HCT116 (cell line): ENCODE measurements at places on chromosomes 16 and 17. TPM values are rescaled to one million over a fixed set of nuclear protein-coding genes. Genes with fewer than 3 reads are reported as not detected.
A peak's percentile ranks its signal among the peaks of the same experiment; 100 is the strongest.

GRCh38 chr16:89823087-89823823, 5.0 kb upstream of the SPIRE2 start:
- H3K4me1 ChIP-seq = peaks cover 20% of the 10 kb centered on the region
- no peak overlapping the region for H3K4me3 ChIP-seq
- no peaks in the 10 kb centered on the region for H3K36me3 ChIP-seq
- DNase-seq = no peak
- no peak overlapping the region for H3K27ac ChIP-seq

- H3K27ac ChIP-seq = no peak overlapping the region
- H3K4me3 ChIP-seq = no peak overlapping the region
- peak; percentile 36 for DNase-seq
- H3K27me3 ChIP-seq = no peaks in the 10 kb centered on the region
- H3K36me3 ChIP-seq = no peaks in the 10 kb centered on the region
Measured at GRCh38 chr17:82424001-82424862, 5.8 kb upstream of the OGFOD3 start.

DNA sequence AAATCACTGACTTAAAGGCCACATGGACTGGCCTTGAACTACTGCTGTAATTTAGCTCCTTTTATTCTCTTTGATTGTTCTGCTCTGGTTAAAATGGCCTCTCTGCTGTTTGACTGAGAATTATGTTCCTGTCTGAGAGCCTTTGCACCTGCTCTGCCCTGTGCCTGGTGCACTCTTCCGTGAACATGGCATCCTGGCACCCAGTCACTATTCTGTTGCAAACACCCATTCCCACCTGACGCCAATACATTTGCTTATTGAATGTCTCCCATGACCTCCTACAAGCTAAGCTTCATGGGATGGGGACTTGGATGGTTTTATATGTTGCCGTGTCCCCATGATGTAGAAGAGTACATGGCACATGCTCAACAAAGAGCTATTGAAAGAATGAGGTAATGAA, 20.1 kb downstream of the HSD17B2 start:
- no peaks in the 10 kb centered on the region for H3K4me1 ChIP-seq
- no peak for DNase-seq
- H3K4me3 ChIP-seq = no peak overlapping the region

- 0 out of 2 replicates have a peak, but pooled peaks cover 2% of the 10 kb centered on the region for H3K36me3 ChIP-seq
- H3K4me1 ChIP-seq = no peaks in the 10 kb centered on the region
- H3K27me3 ChIP-seq = no peaks in the 10 kb centered on the region
- no peak overlapping the region for H3K4me3 ChIP-seq
Measured at GRCh38 chr16:71453036-71453435, 9.0 kb downstream of the ZNF23 start.

DNA sequence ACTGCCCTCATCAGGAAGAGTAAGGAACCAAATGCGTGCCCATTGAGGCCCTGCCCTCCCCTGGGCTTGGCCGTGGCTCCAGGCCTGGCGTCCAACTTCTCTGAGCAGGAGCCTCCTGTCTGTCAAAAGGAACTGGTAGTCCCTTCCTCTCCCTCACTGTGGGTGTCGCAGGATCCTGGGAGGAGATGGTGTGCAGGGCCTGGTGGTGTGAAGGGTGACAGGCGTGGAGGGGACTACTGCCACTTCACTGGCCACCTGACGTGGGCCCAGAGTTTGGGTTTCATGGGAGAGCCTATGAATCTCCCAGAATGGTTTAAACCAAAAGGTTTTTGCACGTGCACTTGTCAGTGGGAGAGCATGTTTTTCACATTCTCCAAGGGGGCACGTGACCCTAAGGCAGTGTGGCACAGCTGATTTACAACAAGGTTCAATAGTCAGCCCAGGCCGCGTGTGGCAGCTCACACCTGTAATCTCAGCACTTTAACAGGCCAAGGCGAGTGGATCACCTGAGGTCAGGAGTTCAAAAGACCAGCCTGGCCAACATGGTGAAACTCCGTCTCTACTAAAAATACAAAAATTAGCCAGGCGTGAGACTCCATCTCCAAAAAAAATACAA, 12.5 kb downstream of the ARL2BP start:
- peaks cover under 1% of the 10 kb centered on the region; the same call in 1 of the 2 replicates for H3K36me3 ChIP-seq
- no peak for DNase-seq
- H3K4me3 ChIP-seq = no peak overlapping the region
- H3K4me1 ChIP-seq = peaks cover 8% of the 10 kb centered on the region; the same call in 1 of the 2 replicates
- H3K27me3 ChIP-seq = no peaks in the 10 kb centered on the region

DNA sequence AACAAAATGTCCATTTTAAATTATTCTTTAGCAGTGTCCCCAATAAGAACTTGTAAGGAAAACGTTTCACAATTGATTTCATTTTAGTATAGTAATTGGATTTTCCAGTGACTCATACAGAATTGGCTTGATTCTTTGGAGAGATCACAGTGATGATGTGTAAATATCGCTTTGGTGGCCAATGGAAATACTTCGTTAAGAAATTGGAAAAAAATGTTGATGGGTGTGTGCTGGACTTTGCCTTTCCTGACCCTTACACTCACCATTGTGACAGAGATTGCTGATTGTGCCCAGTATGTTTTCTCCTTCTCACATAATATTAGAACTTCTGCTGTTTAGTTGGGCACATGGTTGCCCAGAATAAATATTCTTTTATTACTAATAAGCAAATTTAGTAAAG, 7.4 kb upstream of the EFCAB13 start:
- H3K27me3 ChIP-seq = no peaks in the 10 kb centered on the region
- H3K4me1 ChIP-seq = peaks cover 4% of the 10 kb centered on the region; the same call in 1 of the 2 replicates
- H3K27ac ChIP-seq = no peak overlapping the region
- DNase-seq = no peak
- H3K4me3 ChIP-seq = no peak overlapping the region

DNA sequence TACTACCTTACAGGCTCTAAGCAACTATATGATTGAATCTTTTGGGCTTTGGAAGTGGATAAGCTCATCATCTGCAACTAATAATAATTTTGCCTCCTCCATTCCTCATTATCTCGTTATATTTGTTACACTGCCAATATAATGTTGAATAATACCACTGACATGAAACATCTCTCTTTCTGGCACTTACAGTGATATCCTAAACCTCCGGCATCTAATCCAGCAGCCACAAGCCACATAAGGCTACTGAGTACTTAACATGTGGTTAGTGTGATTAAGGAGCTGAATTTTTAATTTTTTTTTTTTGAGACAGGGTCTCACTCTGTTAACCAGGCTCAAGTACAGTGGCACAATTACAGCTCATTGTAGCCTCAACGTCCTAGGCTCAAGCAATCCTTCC, 9.6 kb downstream of the CDC42EP4 start:
- H3K4me1 ChIP-seq = peaks cover 56% of the 10 kb centered on the region
- DNase-seq = no peak
- H3K36me3 ChIP-seq = no peaks in the 10 kb centered on the region
- H3K27me3 ChIP-seq = no peaks in the 10 kb centered on the region

- H3K27me3 ChIP-seq = peaks cover 9% of the 10 kb centered on the region; the same call in 1 of the 2 replicates
- H3K4me1 ChIP-seq = peaks cover 13% of the 10 kb centered on the region
- peak; percentile 59 for DNase-seq
- no peak overlapping the region for H3K4me3 ChIP-seq
Measured at GRCh38 chr16:9139965-9140364, 48.5 kb downstream of the HAPSTR1 start.

DNA sequence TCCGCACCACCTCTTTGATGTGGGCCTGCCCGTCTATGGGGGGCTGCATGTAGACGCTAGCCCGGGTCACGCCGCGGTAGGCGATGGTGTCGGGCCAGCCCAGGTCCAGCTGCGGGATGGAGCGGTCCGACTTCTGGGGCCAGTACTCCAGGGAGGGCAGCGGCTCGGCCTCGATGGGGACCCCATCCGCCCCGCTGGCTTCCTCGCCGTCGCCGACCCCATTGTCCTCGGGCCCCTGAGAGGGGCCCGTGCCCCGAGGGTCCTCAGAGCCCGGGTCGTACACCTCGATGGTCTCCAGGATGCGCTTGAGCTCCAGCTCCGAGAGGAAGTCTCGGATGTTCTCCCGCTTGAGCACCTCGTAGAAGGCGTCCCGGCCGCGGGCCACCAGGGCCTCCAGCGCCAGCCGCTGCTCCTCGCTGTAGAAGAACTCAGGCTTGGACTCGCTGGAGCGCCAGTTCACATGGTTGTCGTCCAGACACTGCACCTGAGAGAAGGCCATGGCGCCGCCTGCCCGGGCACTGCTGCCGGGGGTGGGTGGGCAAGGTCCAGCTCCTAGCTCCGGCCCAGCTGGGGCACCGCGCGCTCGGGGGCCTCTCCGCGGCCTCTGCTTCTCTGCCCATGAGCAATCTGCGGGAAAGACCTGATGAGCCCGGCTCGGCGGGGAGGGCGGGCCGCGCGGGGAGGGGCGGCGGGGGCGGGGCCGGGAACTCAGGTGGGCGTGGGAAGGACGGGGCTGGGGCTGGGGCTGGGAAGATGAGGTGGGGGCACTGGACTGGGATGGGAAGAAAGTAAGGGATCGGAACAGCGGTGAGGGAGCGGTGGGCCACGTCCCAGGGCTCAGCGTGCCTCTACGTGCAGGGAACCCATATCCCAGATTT, 782 bp downstream of the FAM83G start:
- H3K36me3 ChIP-seq = peaks cover 42% of the 10 kb centered on the region; the same call in 1 of the 2 replicates
- H3K4me3 ChIP-seq = peak overlapping the region; percentile 83
- DNase-seq = no peak
- peak overlapping the region; percentile 78 for H3K27ac ChIP-seq
- no peaks in the 10 kb centered on the region for H3K27me3 ChIP-seq

- H3K4me3 ChIP-seq = no peak overlapping the region
- H3K36me3 ChIP-seq = no peaks in the 10 kb centered on the region
- H3K27me3 ChIP-seq = no peaks in the 10 kb centered on the region
- DNase-seq = no peak
- no peak overlapping the region for H3K27ac ChIP-seq
Measured at GRCh38 chr17:31736855-31737625, 122.0 kb downstream of the COPRS start.

DNA sequence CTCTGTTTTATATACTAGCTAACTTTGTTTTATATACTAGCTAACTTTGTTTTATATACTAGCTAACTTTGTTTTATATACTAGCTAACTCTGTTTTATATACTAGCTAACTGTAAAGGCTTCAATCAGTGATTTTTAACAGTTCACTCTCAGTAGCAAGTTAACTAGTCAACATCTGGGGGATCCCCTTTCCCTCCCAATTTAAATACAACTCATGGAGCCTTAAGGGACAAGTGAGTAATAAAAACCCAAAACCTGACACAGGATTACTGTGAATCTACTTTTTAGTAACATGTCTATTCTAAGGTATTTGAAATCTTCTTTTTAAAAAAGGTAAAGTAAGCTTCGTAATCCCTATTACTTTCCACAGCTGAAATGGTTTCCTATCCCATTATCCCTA, 32.2 kb downstream of the FAM222B start:
- H3K27me3 ChIP-seq = no peaks in the 10 kb centered on the region
- no peak overlapping the region for H3K4me3 ChIP-seq
- peak overlapping the region; percentile 95; the same call in 1 of the 2 replicates for H3K27ac ChIP-seq
- H3K36me3 ChIP-seq = no peaks in the 10 kb centered on the region
- DNase-seq = no peak
- peaks cover 67% of the 10 kb centered on the region for H3K4me1 ChIP-seq

DNA sequence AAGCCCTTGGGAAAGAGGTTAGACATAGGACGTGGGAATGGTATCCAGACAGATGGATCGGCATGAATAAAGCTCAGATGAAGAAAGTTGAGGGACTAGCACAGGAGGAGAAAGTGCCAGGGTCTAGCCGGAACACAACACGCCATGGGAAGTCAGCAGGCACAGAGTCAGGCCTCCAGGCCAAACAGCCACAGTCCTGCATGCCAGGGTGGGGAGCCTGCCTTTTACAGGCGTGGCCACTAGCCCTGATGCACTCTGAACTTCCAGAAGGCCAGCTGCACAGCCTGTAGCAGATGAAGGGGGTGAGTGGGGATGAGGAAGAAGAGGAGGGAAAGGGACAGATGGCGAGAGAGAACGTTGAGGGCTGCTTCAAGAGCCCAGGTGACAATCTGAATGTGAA, 5.2 kb downstream of the B9D1 start:
- 0 out of 2 replicates have a peak, but pooled peaks cover 7% of the 10 kb centered on the region for H3K36me3 ChIP-seq
- no peak overlapping the region for H3K27ac ChIP-seq
- H3K27me3 ChIP-seq = no peaks in the 10 kb centered on the region
- no peak for DNase-seq
- no peak overlapping the region for H3K4me3 ChIP-seq

GRCh38 chr17:83160443-83161297, 81.3 kb downstream of the METRNL start:
- no peak for DNase-seq
- H3K4me3 ChIP-seq = no peak overlapping the region
- H3K4me1 ChIP-seq = 0 out of 2 replicates have a peak, but pooled peaks cover 3% of the 10 kb centered on the region
- H3K27me3 ChIP-seq = peaks cover 21% of the 10 kb centered on the region; the same call in 1 of the 2 replicates
- no peak overlapping the region for H3K27ac ChIP-seq

GRCh38 chr17:77254951-77255825, 114.4 kb downstream of the SEC14L1 start:
- H3K4me3 ChIP-seq = peak overlapping the region; percentile 47
- peak; percentile 89 for DNase-seq
- no peaks in the 10 kb centered on the region for H3K27me3 ChIP-seq
- H3K36me3 ChIP-seq = no peaks in the 10 kb centered on the region
- peak overlapping the region; percentile 96 for H3K27ac ChIP-seq

GRCh38 chr16:68234188-68235107, 1.5 kb downstream of the ESRP2 start:
- peaks cover 29% of the 10 kb centered on the region for H3K4me1 ChIP-seq
- peak; percentile 61 for DNase-seq
- peaks cover 18% of the 10 kb centered on the region for H3K36me3 ChIP-seq
- H3K27ac ChIP-seq = peak overlapping the region; percentile 86

GRCh38 chr17:35849469-35850348, 19.0 kb downstream of the HEATR9 start:
- H3K27me3 ChIP-seq = no peaks in the 10 kb centered on the region
- no peak overlapping the region for H3K27ac ChIP-seq
- peak; percentile 33 for DNase-seq
- H3K4me3 ChIP-seq = no peak overlapping the region
- peaks cover 45% of the 10 kb centered on the region for H3K36me3 ChIP-seq

GRCh38 chr16:75483222-75483621, 12.0 kb downstream of the CHST6 start:
- peak overlapping the region; percentile 99 for H3K27ac ChIP-seq
- H3K36me3 ChIP-seq = no peaks in the 10 kb centered on the region
- H3K4me3 ChIP-seq = peak overlapping the region; percentile 46

- no peak for DNase-seq
- no peaks in the 10 kb centered on the region for H3K36me3 ChIP-seq
- H3K4me1 ChIP-seq = no peaks in the 10 kb centered on the region
- H3K27ac ChIP-seq = no peak overlapping the region
- H3K27me3 ChIP-seq = no peaks in the 10 kb centered on the region
Measured at GRCh38 chr17:31778523-31778922, 80.5 kb downstream of the COPRS start.

GRCh38 chr16:69851491-69852240, 89.5 kb downstream of the WWP2 start:
- H3K27me3 ChIP-seq = no peaks in the 10 kb centered on the region
- H3K36me3 ChIP-seq = no peaks in the 10 kb centered on the region
- H3K4me1 ChIP-seq = no peaks in the 10 kb centered on the region
- no peak overlapping the region for H3K27ac ChIP-seq

GRCh38 chr17:65013613-65014391, 42.7 kb downstream of the GNA13 start:
- peak; percentile 37 for DNase-seq
- peaks cover 15% of the 10 kb centered on the region for H3K4me1 ChIP-seq
- 0 out of 2 replicates have a peak, but pooled peaks cover 4% of the 10 kb centered on the region for H3K36me3 ChIP-seq
- no peak overlapping the region for H3K27ac ChIP-seq

GRCh38 chr16:57373117-57373947, 1.0 kb downstream of the CX3CL1 start:
- no peak overlapping the region for H3K27ac ChIP-seq
- no peaks in the 10 kb centered on the region for H3K27me3 ChIP-seq
- no peaks in the 10 kb centered on the region for H3K36me3 ChIP-seq

CES5A gene
- not detected for total RNA-seq

PRAC1 gene
- total RNA-seq = not detected

PSMD11 gene
- 143 TPM for total RNA-seq

FSCN2 gene
- total RNA-seq = 10.1 TPM
